ENCODE measurements at places on chromosomes 6 and 20.
A peak's percentile ranks its signal among the peaks of the same experiment; 100 is the strongest.

DNA sequence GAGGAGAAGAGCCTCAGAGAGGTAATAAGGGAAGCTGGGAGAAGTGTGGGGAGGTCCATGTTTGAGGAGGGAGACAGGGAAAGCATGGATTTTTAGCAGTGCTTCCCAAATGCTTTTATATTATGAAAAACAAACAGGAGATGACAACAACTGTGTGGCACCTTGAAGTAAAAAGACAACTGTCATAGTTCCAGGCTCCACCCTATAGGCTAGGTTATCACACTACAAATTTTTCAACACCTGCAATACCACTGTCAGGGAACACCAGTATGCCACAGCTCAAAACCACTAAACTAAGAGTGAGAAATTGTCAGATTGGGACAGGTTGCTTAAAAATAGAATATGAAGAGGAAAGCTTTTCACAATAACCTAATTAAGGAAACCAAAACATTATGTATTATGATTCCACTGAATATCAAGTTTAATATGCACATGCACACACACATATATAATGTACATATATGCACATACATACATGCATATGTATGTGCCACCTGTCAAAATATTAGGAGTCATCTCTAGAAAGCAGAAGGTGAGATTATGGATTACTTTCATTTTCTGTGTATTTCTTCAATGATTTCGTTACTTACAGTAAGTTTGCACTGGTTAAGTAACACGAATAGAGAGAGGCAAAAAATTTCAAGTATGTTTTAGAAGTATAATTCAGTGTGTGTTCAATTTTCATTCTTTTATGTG lies 261.2 kb downstream of the PTPRK start:
- DNase-seq: no peak

DNA sequence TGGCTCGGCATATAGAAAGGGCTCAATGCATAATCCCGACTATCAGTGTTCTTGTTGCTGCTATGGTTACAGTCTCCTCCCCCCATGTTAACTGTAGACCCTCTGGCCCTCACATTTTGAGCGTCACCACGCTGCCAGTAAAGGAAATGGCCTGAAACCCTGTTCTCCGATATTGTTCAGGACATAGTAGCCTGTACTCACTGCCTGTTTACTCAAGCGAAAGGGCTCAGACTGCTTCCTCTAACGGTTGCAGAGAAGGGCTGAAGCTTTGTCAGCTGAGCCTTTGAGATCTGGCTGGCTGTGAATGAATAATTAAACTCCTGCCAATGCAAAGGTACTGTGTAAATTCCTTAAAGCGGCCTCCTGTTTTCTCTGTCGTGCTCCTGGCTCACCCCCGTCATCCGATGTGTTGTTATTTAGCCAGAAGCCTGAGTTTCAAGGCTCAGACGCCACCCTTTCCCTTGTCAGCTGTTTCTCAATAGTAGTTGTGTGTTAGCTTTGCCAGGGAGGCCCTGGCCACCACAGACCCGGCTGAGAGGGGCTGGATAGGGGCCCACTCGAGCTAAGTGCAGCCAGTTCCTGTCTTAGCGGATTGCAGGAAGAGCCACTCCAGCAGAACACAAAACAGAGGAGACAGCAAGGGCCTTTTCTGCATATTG lies 31.2 kb upstream of the RALGAPA2 start:
- no peak for DNase-seq

DNA sequence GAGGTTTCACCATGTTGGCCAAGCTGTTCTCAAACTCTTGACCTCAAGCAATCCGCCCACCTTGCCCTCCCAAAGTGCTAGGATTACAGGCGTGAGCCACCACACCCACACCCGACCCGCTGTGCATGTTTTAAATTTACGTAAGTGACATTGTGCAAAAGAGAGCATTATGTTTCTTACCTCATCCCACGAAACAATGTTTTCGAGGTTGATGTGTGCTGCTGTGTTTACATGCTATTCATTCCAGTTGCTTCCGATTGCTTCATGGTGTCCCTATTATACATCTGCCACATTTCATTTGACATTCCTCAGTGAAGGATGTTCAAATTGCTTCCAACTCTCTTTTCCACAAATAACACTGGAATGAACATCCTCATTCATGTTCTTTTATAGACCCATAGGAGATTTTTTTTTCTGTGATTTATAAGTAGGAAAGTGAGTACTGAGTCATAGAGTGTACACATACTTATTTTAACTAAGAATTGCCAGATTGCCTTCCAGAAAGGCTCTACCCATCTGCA lies 403.9 kb upstream of the JARID2 start:
- no peak for DNase-seq

DNA sequence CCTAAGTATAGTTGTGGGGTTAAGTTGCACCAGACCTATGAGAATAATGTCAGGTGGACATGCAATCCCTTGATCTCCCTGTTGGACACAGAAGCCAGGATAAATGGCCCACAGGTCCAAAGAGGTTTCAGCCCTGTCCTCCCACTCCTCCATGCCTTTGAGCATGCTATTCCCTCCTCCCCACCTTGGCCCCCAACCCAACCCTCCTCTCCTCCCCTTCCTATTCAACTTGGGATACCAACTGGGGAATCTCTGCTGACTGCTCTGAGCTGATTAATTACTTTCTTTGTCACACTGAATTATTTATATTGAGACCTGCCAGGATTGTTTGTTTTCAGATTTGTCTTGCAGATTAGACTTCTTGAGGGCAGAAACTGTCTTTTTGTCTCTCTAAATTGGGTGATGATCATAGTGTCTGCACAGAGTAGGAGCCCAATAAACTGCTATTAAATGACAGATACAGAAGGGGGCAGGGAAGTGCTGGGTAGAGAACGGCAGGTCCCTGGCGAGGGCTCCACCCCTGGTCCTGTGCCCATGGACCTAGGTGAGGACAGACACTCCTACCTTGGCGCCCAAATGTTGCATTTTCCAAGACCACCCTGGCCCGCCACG lies 120.9 kb downstream of the UNC5CL start:
- DNase-seq: no peak

GRCh38 chr6:157993076-157993475 lies 11.4 kb downstream of the SYNJ2 start:
- no peak for DNase-seq

- no peak for DNase-seq
Observed at GRCh38 chr6:120493505-120493904, 840.8 kb downstream of the TBC1D32 start.

- peak; percentile 84 for DNase-seq
Observed at GRCh38 chr20:48620507-48621375, 207.1 kb downstream of the PREX1 start.

DNA sequence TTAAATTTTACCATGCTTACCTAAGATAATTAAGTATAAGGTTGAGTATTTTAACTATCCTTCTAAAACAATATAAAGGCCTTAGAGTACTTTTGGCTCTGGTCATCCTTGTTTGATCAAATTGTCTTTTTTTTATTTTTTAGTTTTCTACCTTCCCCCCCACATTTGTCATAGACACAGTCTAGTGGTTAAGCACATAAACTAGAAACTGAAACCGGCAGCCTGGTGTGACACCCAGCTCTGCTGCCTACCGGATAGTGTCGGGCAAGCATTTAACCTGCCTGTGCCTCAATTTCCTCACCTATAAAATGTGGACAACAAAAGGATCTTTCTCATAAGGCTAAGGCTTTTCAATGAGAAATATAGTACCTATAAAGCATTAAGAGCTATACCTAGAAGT lies 21.6 kb upstream of the TULP4 start:
- no peak for DNase-seq

- no peak for DNase-seq
Observed at GRCh38 chr6:90263633-90264032, 33.0 kb downstream of the BACH2 start.

GRCh38 chr20:1414982-1415381 lies 22.1 kb upstream of the FKBP1A start:
- no peak for DNase-seq

DNA sequence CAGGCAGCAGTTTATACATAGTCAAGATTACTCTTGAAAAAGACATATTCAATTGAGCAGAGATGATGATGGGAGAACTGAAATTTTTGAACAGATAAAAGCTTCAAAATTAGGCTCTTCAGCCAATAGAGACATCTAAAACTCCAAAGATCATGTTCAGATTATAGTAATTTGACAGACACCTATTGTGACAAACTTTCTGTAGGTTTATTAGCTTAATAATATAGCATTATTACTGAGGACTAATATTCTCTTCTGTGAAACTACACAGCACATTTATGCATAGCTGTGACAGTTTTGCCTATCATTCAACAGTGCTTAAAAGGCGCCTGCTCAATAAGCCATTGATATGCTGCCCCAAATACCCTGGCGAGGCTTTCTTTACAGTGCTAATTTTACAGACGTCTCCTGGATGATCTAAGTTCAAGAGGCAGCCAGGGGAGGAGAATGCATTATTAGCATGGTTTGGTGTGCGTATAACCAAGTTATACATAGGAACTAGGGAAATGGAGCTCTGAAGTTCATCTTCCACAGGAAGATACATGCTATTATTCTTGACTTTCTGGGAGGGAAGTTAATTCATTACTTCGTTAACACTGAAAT lies 21.5 kb downstream of the PLAGL1 start:
- DNase-seq: no peak

DNA sequence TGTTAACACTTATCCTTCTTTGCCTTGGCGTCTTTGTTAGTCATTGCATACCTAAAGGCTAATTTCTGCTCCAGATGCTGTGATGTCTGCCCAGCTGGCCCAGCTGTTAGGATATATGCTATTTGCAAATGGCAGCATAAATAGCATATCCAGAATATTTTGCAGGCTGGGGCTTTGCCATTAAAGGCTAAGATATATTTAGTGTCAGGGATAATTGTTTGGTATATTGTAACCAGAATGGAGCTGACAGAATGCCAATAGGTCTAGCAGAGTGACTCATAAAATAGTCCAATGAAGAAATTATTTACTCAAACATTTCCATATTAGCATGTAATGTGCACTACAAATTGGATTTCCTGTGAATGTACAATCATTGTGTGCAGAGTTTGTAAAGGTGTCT lies 584.1 kb upstream of the FLRT3 start:
- DNase-seq: no peak

- DNase-seq: peak; percentile 58
Observed at GRCh38 chr6:87918461-87918941, 129.1 kb upstream of the SPACA1 start.

GRCh38 chr6:81792826-81793225 lies 40.3 kb upstream of the TENT5A start:
- DNase-seq: peak; percentile 11

DNA sequence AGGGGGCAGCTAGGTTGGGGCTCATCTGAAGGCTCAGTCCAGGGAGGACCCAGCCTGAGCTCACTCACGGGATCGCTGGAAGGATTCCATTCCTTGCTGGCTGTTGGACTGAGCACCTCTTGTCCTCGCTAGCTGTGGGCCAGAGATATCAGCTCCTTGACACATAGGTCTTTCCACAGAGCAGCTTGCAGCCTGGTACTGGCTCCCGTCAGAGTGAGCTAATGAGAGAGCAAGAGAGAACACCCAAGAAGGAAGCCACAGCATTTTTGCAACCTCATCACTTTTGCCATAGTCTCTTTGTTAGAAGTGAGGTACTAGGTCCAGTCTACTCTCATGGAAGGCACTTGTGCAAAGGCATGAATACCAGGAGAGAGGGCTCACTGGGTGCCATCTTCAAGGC lies 179.9 kb downstream of the CDC5L start:
- DNase-seq: no peak

- no peak for DNase-seq
Observed at GRCh38 chr20:63280929-63281545, 8.4 kb downstream of the ARFGAP1 start.

DNA sequence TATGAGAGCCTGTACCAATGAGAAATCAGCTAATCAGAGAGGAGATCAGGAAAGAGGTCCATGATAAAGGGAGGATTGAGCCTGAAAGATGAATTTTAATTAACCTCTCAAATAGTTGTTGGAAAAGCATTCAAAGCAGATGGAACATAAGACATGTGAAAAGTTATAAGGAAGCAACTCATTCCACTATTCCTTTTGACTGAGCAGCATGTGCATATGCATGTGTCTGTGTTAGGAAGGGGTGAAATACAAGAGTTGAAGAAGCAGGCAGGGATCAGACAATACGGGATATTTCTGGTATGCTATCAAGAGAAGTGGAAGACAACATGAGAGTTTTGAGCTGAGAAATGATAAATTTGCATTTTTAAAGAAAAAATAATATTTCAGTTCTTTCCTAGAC lies 624.8 kb upstream of the PTCHD4 start:
- DNase-seq: no peak

DNA sequence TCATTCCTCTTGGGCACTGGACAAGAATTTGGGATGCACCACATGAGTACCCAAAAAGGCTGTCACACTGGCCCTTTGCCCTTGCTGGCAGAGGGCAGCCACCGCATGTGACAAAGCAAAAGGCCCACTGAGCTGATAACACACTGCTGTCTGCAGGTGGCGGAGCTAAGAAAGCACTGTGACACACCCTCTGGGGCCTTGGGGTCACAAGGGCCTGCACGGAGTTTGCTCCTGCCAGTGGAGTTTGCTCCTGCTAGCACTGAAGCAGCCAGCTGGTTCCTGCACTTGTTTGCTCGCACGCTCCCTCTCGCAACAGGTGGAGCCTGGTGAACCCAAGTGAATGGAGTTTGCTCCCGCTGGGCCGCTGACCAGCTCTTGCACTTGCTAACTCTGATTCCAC lies 132.6 kb downstream of the LCA5 start:
- no peak for DNase-seq

- peak; percentile 19 for DNase-seq
Observed at GRCh38 chr20:58212636-58213035, 15.8 kb downstream of the ANKRD60 start.

DNA sequence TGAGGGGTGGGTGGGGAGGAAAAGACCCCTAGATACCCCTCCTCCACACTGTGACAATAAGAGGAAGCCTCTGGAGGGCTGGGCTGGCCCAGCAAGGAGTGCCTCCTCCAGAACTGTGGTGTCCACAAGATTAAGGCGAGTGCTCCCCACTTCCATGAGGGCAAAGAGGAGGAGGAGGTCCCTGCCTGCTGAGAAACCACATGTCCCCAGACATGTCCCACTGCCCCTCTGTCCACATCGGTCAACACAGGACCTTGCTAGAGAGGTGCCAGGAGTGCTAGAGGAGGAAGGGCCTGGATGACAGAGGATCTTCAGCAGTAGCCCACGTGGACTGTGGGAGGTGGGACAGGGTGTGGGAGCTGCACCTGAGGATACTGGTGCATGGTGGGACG lies 3.1 kb downstream of the RAET1G start:
- no peak for DNase-seq

GRCh38 chr6:170512249-170512648 lies 40.9 kb downstream of the PSMB1 start:
- DNase-seq: no peak

GRCh38 chr20:59014680-59015389 lies 4.4 kb upstream of the TUBB1 start:
- DNase-seq: no peak

Measured in NCI-H1105 treated with DMSO at 0.1 percent for 48 hours (cell line).